ENCODE measurements at places on chromosomes 6 and 20. TPM values are rescaled to one million over a fixed set of nuclear protein-coding genes. Genes with fewer than 3 reads are reported as not detected.

The TM9SF4 gene
- 53.1 TPM for polyA plus RNA-seq

The JPH2 gene
- 1.2 TPM for polyA plus RNA-seq

The CCDC170 gene
- 4.4 TPM for polyA plus RNA-seq

The GNMT gene
- polyA plus RNA-seq, result 1.6 TPM

The POPDC3 gene
- 1.3 TPM for polyA plus RNA-seq

The IL17A gene
- not detected for polyA plus RNA-seq

The NR2E1 gene
- not detected for polyA plus RNA-seq

The DHX16 gene
- 32.2 TPM for polyA plus RNA-seq

DNA sequence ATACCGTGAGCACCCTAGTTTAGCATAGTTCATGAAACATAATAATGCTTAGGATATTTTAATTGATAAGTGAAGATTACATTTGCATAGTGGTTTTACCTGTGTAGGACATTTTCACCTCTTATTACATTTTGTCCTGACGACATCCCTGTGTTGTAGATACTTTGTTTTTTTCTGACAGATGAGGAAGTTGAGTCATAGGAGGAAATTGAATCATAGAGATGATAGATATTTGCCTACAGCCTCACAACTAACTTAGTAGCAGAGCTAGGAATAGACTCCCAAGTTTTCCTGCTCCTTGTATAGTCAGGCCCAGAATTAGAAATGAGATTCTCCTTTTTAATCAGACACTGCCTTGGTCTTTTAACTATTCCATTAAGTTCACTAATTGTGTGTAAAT is 100.5 kb upstream of the SUPT3H start:
- no peak for DNase-seq

GRCh38 chr20:36631646-36632045 is 14.3 kb downstream of the SLA2 start:
- DNase-seq, result no peak

GRCh38 chr20:22611636-22612035 is 27.3 kb upstream of the FOXA2 start:
- DNase-seq, result no peak

DNA sequence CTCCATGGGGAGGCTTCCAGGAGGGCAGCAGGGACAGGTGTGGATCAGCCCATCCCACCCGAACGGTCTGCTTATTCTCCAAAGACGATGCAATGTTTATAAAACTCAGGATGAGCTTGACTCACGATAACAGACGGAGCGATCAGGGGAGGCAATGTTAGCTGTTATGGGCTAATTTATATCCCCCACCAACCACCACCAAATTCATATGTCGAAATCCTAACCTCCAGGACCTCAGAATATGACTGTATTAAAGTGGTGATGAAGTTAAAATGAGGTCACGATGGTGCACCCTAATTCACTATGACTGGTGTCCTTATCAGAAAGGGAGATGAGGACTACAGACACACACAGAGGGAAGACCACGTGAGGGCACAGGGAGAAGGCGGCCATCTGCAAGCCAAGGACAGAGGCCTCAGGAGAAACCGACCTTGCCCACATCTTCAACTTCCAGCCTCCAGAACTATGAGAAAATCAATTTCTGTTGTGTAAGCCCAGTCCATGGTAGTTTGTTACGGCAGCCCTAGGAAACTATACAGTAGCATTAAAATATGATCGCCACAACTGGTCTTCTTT is 7.0 kb downstream of the ADTRP start:
- no peak for DNase-seq

- DNase-seq, result no peak
Measured at GRCh38 chr6:148747145-148747470, 278 bp downstream of the UST start.

GRCh38 chr6:111238464-111239119 is 151.3 kb downstream of the SLC16A10 start:
- no peak for DNase-seq

DNA sequence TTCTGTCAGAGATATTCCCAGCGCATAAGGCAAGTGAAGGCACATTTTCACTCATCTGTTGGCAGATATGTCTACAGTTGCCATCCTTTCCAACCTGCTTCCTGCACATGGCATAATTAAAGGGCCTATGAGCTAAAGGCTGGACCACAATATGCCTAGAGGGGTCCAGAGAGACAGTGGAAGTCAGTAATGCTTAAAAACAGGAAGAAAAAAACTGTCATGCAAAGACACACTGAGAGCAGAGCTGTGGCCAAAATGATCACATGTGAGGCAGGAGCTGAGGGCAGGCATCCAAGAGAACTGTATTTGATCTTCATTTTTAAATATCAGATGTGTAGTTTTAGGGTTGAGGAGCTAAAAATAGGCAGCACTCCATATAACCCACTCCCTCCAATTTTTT is 125.0 kb upstream of the BACH2 start:
- no peak for DNase-seq

GRCh38 chr6:73710948-73711347 is 14.9 kb downstream of the CD109 start:
- no peak for DNase-seq

- DNase-seq, result no peak
Measured at GRCh38 chr6:106287215-106287614, 38.3 kb downstream of the ATG5 start.

DNA sequence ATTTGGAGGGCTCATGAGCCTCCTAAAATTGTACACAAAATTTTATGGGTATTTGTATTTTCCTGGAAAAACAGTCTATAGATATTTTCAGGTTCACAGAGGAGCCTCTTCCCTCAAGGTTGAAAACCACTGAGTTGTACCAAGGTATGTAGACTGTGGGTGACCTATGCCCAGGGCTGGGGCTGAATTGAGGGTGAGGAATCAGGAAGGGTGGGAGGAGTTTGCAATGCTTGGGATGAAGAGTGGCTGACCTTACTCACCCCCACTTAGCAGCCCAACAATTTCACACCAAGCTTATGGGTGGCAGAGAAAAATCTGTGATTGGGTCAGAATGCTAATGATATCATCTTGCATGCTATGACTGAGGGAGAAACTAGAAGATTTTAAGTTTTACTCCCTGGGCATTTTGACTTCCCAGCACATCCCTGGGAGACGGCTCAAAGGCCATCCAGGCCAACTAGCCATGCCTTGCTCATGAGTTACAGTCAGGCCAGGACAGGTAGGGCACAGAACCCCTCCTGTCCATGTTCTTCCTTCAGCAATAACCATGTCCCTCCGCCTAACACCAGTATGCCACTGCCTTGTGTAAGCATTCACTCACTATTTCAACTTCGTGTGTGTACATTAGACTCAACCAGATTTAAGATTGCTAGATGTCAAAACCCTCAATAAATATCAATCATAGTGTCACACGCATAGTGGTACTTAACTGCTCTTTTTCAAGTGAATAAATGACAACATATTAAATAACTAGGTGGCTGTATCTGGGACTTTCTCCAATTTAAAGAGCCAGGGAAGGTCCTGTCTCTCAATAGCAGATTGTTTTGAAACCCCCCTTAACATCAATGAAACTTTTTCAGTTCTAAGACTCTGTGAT is 16.6 kb downstream of the ADTRP start:
- DNase-seq, result no peak

- DNase-seq, result no peak
Measured at GRCh38 chr6:65816991-65817390, 110.0 kb upstream of the EYS start.

DNA sequence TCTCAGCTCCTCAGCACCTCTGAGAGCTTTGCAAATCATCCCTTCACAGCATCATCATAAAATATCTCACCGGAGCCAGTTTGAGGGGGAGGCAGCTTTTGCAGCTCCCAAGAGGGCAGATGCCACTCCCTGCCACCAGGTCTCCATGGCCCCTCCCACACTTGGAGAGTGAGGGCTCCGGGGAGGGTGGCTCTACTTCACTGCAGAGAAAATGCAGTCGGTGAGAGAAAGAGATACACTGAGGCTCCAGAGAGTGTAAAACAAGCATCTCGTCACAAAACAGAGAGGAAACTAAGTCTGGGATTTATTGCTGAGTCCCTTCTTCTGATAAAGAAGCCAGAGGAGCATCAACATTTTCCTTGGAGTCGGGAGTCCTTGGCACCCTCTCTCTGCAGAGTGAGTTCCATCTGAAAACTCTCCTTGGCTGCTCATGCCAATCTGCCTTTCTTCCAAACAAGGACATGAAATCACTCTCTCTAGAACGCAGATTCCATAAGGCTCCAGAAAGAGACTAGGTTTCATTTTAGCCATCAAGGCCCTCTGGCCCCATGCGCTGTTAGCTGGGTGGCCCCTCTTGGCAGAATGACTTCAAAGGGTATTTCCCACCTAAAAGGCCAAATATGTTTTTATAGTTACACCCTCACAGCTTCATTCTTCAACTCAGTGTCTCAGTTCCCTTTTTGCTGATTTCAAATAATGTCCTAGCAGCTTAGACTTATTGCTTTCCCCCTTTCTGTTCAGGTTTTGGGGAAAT is 70.6 kb upstream of the F13A1 start:
- no peak for DNase-seq

- no peak for DNase-seq
Measured at GRCh38 chr6:111591370-111591900, 14.2 kb downstream of the TRAF3IP2 start.

DNA sequence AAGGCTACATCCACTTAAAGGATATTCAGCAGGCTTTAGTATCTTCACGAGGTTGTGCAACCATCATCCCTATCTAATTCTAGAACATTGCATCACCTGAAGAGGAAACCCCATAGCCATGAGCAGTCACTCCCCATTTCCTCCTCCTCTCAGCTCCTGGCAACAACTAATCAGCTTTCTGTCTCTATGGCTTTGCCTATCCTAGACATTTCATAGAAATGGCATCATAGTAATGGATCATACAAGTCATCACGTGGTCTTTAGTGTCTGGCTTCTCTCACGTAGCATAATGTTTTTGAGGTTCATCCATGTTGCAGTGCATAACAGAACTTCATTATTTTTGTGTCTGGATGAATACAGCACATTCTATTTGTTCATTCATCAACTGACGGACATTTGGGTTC is 20.5 kb downstream of the SNAI1 start:
- no peak for DNase-seq

GRCh38 chr6:131756039-131756438 is 45.2 kb upstream of the CTAGE9 start:
- DNase-seq, result no peak

- DNase-seq, result no peak
Measured at GRCh38 chr20:4844325-4844724, 122.6 kb downstream of the PRND start.

- DNase-seq, result no peak
Measured at GRCh38 chr20:6630514-6630913, 137.0 kb upstream of the BMP2 start.

GRCh38 chr6:162485464-162485863 is 242.1 kb downstream of the PRKN start:
- no peak for DNase-seq

DNA sequence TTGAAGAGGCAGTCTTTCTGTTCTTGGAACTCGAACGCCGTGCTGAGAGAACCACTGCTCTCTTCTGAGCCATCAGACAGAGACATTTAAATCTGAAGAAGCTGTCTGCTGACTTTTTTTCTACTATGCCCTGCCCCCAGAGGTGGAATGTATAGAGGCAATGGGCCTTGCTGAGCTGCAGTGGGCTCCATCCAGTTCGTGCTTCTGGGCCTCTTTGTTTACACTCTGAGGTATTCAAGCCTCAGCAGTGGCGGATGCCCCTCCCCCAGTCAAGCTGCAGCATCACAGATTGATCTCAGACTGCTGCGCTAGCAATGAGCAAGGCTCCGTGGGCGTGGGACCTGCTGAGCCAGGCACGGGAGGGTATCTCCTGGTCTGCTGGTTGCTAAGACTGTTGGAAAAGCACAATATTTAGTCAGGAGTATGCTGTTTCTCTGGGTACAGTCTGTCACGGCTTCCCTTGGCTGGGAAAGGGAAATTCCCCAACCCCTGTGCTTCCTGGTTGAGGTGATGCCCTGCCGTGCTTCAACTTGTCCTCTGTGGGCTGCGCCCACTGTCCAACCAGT is 526.8 kb downstream of the CD109 start:
- no peak for DNase-seq

GRCh38 chr6:118324116-118324515 is 224.0 kb upstream of the PLN start:
- no peak for DNase-seq

DNA sequence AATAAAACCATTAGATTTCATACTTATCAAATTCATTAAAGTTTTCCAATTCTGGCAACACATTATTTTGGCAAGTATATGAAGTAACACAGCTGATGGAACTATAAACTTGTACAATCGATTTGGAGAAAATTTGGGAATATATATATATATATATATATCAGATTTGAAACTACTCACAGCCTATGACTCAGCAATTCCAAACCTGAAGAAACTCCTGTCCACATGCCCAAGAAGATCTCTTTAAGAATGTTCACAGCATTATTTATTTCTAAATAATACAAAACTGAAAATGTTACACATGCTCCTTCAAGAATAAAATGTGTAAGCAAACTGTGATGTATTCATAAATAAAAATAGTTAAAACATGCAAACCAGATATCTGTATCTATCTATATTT is 270.1 kb downstream of the TFAP2A start:
- DNase-seq, result no peak

DNA sequence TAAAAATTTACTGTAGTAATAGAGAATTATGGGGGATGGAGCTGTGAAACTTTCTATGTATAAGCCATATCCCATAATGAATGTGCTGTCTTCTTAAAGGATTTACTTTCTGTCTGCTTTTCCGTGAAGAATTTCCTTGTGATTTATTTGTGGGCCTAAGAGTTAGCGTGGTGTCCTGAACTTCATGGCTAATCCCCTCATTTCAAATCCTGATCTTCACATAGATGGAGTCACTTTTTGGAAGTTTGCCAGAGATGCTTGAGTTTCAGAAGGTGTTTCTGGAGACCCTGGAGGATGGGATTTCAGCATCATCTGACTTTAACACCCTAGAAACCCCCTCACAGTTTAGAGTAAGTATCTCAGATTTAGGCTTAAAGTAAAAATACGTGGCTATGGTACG is 19.4 kb upstream of the CLDN20 start:
- no peak for DNase-seq

DNA sequence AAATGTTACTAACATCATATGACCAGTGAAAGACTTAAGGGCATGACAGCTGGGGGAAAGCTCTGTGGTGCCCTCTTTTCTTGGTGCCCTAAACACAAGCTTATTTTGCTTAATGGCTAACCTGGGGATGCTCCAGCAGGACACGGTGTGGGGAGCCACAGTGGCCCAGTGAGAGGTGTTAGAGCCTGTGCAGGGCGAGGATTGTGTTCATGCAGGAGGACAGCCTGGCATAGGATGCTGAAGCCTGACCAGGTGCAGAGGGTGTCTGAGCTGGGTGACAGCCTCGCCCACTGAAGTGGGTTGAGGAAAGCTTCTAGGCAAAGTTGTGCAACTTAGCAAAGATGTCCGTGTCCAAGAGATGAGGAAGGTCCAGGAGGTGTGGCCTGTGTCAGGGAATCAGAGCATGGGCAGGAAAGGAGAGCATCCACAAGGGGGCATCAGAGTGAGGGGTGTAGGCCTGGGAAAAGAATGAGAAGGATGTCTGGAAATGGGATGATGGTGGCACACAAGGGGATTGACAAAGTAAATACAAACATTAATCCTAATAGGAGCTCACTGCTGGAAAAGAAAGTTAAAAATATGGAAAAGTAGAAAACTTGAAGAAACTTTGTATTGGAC is 33.9 kb downstream of the SLC17A4 start:
- no peak for DNase-seq
